ENCODE measurements at places on chromosomes 13 and 19. TPM values are rescaled to one million over a fixed set of nuclear protein-coding genes. Genes with fewer than 3 reads are reported as not detected.
A peak's percentile ranks its signal among the peaks of the same experiment; 100 is the strongest.

DNA sequence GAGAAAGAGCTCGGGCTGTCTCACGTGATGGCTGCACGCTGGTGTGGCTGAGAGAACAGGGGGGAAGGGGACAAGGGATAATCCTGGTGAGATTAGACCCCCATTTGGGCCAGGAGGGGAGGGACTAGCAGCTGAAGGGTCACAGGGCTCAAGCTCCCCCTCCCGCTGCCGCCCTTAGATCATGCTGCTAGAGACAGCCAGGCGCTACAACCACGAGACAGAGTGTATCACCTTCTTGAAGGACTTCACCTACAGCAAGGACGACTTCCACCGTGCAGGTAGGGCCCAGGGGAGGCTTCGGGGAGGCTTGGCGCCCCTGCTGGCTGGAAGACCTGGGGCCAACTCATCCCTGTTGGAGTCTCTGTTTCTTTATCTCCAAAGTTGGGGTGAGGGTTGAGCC is 3.3 kb downstream of the NR1H2 start:
- DNase-seq = no peak

CSNK1A1L gene
- total RNA-seq = not detected

GRCh38 chr13:20363172-20363571 is 131.1 kb upstream of the GJB6 start:
- DNase-seq = no peak

- peak; percentile 25 for DNase-seq
These were observed 45.5 kb downstream of the IER2 start for GRCh38 chr19:13195678-13196077.

MIA gene
- total RNA-seq = not detected

DNA sequence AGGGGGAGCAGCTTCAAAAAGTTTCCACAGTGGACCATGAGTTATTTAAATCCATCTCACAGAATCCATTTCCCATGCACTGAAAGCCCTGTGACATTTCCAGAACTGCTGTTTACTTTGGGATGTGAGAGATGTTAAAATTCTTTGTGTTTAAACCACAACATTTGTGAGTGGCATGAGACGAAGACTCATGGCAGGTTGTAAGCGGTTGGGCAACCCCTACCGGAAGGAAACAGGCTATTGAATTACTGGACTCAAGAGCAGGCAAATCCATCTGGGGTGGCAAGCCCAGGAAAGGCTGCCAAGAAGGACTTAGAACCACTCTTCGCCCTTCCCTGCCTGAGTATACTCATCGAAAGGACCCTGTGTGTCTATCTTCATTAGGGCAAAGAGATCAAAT is 22.3 kb upstream of the CLDN10 start:
- peak; percentile 97 for DNase-seq

GRCh38 chr13:90997951-90998350 is 349.5 kb upstream of the MIR17HG start:
- DNase-seq = no peak

DNA sequence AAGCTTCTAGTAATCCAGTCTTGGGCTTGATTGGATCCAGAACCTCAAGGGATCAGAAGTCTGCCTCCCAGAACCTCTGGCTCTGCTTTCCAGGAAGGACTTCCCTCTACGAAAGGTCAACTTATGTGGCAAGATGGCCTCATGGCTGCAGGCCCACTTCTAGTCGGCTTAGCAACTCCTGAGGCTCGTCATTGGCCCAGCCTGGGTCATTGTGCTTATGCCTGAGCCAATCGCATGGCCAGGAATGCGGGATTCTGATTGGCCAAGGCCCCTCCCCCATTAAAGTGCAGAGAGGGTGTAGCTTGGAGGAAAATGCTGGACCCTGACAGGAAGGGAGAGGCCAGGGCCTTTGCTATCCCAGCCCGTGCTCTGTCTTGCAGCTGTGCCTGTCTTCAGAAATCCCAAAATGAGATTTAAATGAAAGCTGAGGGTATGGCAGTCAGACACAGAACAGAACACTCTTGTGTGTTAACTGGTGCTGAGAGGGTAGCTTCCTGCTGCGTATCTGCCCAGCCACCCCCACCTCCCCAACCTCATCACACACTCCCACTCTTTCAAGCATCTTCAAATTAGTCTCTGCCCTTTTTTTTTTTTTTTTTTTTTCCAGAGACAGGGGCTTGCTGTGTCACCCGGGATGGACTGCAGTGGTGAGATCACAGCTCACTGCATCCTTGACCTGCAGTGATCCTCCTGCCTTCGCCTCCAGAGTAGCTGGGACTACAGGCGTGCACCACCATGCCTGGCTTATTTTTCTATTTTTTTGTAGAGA is 5.5 kb upstream of the CCNE1 start:
- no peak for DNase-seq

ICAM4 gene
- 0.35 TPM for total RNA-seq

GRCh38 chr19:10399878-10400277 is 3.5 kb downstream of the CDC37 start:
- no peak for DNase-seq

DNA sequence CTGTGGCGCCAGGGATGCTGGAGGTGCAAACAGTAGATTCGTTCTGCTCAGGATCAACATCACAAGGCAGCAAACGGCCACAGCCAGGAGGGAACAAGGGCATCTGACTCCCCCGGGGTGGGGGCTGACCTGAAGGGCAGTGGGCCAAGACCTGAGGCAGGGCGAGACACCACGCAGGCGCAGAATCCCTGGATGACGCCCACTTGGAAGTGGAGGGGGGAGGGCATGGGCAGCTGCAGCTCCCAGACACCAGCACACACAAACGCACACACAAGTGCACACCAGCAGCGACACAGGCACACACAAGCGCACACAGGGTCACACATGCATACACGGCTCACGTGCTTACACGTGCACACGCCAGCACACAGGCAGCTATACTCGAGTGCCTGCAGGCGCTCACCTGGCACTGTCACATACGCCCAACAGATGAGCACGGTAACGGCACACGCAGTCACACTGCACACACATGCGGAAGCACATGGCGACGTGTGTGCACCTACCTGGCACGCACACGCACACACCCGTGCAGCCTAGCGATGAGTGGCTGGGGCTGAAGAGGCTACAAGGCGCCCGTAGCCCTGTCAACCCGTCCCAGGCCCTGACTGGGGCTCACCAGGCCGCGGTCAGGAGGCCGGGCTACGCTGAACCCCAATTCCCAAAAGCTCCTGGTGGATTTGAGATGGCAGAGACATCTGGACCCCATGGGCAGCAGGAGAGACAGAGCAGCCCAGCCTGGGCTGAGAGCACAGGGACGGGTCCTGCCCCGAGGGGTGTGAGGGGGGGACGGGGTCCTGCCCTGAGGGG is 5.5 kb downstream of the C2CD4C start:
- no peak for DNase-seq

DNA sequence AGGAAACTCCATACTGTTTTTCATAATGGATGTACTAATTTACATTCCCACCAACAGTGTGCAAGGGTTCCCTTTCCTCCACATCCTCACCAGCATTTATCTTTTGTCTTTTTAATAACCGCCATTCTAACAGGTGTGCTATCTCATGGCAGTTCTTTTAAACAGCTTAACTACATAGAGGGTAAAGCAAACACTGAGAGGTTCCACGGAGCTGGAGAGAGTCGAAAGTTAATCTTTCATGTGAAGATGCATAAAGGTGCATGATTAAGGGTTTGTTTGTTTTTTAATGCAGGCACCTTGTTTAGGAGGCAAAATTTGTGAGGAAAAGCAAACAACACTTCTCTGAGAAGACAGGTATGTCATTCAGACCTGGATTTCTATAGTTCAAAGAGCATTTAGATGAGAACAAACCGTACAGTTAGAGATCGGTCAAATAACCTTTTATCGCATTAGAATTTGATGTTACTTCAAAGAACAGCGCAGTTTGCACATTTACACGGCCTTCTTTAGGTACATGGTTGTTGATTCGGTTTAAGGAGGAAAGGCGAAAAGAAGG is 193.9 kb downstream of the RBM26 start:
- DNase-seq = no peak

CEACAM16 gene
- total RNA-seq = not detected

- DNase-seq = peak; percentile 88
These were observed 17.4 kb upstream of the ATXN8OS start for GRCh38 chr13:70090036-70090723.

GRCh38 chr13:52809310-52809769 is 39.1 kb downstream of the PCDH8 start:
- peak; percentile 31 for DNase-seq
